ENCODE measurements at places on chromosomes 12 and 14. TPM values are rescaled to one million over a fixed set of nuclear protein-coding genes. Genes with fewer than 3 reads are reported as not detected.

INHBC gene
- total RNA-seq: not detected

GLT8D2 gene
- 2.2 TPM for total RNA-seq

WNT1 gene
- total RNA-seq: not detected

AKAP3 gene
- total RNA-seq: 0.72 TPM

ARMH4 gene
- 1.9 TPM for total RNA-seq

ADAMTS20 gene
- not detected for total RNA-seq

NGB gene
- total RNA-seq: not detected

MIPOL1 gene
- total RNA-seq: 55.2 TPM

RFLNA gene
- 5.8 TPM for total RNA-seq

SLC10A1 gene
- total RNA-seq: not detected

INSM2 gene
- not detected for total RNA-seq

HOTAIR gene
- not detected for total RNA-seq

ATP23 gene
- total RNA-seq: 8.5 TPM

MTRFR gene
- total RNA-seq: 7.6 TPM

CCDC196 gene
- total RNA-seq: not detected

ASIC1 gene
- total RNA-seq: 1.1 TPM

ZDHHC22 gene
- not detected for total RNA-seq

NKX2-8 gene
- not detected for total RNA-seq

LEMD3 gene
- total RNA-seq: 36.7 TPM

TEX52 gene
- not detected for total RNA-seq

MYF5 gene
- not detected for total RNA-seq

OTX2 gene
- not detected for total RNA-seq

HOXC12 gene
- total RNA-seq: not detected

LBHD2 gene
- not detected for total RNA-seq

ARHGDIB gene
- total RNA-seq: 572 TPM

SERPINA10 gene
- total RNA-seq: not detected

LUM gene
- 2.4 TPM for total RNA-seq

PDZRN4 gene
- total RNA-seq: not detected

SLC6A15 gene
- total RNA-seq: 0.80 TPM

FAM90A1 gene
- total RNA-seq: not detected

PPP2R5E gene
- total RNA-seq: 48.3 TPM

WNT5B gene
- 0.53 TPM for total RNA-seq

C12orf60 gene
- total RNA-seq: 1.6 TPM

Data from thoracic aorta endothelial cell (primary cell).